ENCODE measurements at places on chromosomes 3 and 15.

- DNase-seq: no peak
Measured at GRCh38 chr3:62597491-62597890, 224.1 kb upstream of the FEZF2 start.

DNA sequence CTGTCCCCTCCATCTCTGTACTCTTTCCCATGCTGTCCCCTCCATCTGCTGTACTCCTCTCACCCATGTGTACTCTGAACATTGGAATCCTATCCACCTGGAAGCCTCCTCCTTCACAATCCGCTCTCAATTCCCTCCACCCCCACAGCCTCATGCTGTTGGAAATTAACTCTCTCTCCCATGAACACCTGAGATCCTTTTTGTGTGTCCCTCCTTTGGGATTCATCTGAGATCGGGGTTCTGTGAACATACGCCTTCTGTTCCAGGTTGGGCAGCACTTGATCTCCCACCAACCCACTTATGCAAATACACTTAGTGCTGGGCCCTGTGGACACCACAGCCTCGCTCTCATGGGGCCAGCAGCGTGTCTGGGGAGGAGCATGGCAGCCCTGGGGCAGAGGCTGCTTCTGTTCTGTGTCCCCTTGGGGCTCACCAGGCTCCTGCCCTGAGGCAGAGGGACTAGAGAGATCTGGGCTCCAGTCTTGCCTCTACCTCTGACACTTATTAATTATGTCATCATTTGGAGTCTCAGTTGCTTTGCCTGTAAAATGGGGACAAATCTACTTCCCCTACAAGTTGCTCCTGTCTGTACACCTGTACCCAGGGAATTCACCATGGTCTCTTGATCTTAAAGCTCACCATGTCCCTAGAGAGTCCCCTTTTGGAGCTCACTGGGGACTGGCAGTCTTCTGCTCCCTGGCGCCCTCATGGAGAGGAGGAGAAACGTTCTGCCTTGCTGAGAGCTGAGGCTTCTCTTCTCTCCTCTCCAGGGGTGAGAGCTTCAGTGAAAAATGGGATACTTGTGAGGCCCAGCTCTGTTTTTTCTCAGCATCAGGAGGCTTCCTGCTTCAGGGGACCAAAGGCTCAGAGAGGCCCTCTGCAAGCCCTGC is 42.7 kb downstream of the ITGA11 start:
- DNase-seq: no peak

DNA sequence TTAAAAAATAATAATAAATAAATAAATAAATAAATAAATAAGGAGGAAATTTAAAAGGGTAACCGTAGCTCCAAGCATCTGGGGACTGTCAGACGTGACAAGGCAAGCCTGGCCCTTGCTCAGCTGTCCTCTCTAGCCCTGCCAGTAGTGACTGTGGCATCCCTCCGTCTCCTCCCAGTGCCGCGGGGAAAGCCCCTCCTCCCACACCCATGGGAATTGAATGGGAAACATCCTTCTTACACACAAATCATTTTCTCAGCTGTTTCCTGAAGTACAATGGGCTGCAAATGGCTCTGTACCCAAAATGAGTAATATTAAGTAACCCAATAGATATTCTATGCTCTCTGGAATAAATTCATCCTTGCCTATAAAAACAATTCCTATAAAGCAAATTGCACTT is 101.6 kb upstream of the RAD18 start:
- no peak for DNase-seq

- no peak for DNase-seq
Measured at GRCh38 chr3:186021673-186022362, 84.0 kb upstream of the TRA2B start.

DNA sequence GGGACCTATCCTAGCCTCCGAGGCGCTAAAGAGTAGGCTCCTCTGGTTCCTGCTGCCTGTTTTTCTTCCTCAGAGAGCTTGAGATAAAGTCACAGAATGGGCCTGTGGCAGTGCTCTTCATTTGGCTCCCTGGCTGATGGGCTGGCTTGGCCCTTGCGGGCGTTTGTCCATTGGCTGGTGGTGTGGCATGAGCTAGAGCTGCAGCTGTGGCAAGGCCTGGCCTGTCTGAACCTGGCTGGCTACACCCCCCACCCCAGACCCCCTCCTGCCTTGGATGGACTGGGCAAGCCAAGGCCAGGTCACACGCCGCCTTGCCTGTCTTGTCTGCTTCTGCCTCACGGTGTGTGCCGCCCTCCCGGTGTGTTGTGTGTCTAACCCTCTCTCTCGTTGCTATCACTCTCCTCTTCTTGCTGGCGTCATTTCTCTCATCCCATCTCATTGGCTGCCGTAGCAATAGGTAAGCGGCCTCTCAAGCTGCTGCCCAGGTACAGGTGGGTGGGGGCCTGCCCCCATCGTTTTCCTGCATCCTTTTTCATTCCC is 3.2 kb downstream of the AP2M1 start:
- no peak for DNase-seq

GRCh38 chr3:122636697-122637096 is 43.9 kb upstream of the PARP14 start:
- DNase-seq: no peak

DNA sequence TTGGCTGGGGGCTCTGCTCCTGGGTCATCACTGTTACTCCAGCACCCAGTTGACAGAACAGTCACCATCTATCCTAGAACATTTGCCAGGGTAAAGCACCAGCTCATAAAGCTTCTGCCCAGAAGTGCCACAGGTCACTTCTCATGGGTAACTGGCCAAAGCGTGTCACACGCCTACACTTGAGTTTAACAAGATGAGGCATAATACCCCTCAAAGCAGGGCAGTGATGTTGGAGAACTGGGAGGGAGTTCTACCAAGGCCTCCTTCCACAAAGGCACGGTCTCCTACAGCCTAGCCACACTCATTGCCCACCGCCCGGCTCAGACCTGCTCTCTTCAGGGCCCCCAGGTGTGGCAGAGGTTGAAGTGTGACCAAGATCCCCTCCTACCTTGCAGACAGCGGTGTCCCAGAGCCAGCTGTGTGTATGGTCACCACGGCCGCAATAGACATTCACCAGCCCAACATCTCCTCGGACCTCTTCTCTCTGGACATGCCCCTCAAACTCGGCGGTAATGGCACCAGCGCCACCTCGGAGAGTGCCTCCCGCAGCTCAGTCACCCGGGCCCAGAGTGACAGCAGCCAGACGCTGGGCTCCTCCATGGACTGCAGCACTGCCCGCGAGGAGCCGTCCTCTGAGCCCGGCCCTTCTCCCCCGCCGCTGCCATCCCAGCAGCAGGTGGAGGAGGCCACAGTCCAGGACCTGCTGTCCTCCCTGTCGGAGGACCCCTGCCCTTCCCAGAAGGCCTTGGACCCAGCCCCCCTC is 107.7 kb downstream of the ETFA start:
- DNase-seq: no peak

DNA sequence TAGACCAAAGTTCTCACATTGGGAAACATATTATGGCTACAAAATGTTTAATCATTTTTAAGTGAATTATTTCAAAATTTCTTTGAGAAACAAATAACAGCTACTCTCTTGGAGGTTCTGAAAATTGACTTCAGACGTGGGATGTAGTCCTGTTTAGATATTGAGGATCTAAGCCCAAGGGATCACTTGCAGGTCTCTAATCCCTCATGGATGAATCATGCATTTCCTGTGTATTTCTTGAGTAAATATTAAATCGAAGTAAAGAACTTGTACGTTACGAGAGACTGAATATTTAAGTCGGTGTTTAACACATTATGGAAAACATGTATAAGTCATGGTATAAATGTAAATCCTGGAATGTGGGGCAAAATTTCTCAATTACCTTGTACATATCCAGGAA is 119.8 kb downstream of the EPHA3 start:
- no peak for DNase-seq
